ENCODE measurements at places on chromosomes 11 and 22. TPM values are rescaled to one million over a fixed set of nuclear protein-coding genes. Genes with fewer than 3 reads are reported as not detected.

Gene CYP2D6
- 2.0 TPM for total RNA-seq

Gene CDCA5
- total RNA-seq, result 50.9 TPM

Gene POTEH
- 33.6 TPM for total RNA-seq

Gene TMEM191C
- 54.4 TPM for total RNA-seq

Gene RIMBP3B
- 12.1 TPM for total RNA-seq

Gene UPB1
- 12.1 TPM for total RNA-seq

Gene PAX6
- total RNA-seq, result 4.1 TPM

Gene ISX
- not detected for total RNA-seq

Gene A4GALT
- 15.7 TPM for total RNA-seq

Gene FOLH1
- total RNA-seq, result 3.1 TPM

Gene TEX12
- total RNA-seq, result 6.3 TPM

Gene SOX10
- 5.4 TPM for total RNA-seq

Gene POU2AF2
- 5.2 TPM for total RNA-seq

Gene STX3
- 94.3 TPM for total RNA-seq

- DNase-seq, result no peak
Measured at GRCh38 chr22:20641919-20642579, 131.9 kb upstream of the SERPIND1 start.

DNA sequence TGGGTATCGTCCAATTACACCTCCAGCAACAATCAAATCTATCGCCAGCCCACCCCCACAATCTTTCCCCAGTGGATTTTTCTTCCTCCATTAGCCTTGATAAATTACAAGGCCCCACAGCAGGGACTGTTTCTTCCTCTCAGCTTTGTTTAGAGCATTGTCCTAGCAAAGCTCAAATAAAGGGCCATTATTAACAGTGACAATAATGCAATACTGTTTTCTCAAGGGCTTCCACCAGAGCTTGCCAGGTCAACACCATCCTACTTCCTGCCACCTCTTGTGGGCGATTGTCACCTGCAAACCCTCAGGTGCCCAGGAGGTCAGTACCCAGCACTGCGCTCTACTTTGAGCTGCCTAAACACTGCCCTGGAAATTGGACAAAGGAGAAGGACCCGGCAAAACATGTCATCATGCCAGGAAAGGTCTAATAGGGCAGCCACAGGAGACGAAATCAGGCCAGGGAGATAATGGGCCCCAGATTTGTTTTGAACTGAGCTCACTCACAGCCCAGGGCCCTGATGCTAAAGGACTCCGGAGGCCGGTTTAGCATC, 95.2 kb downstream of the ABTB2 start:
- DNase-seq, result peak; percentile 17

DNA sequence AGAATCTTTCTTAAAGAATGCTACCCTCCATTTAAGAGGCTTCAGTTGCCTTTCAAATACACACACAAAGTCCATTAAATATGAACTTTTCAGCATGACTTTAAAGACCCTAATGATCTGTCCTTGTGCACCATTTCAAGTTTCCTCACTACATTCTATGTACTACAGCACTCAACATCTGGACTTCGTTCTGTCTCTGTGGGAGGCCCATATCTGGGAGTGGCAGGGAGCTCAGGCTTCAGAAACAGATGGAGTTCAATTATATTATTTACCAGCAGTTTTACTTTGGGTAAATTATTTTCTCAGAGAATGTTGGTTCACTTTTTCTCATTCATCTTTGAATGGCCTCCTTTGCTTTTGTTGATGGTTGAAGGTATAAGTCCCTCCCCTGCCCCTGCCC, 67.4 kb downstream of the ANO3 start:
- no peak for DNase-seq

GRCh38 chr11:86167499-86168164, 76.9 kb upstream of the EED start:
- DNase-seq, result no peak

- no peak for DNase-seq
Measured at GRCh38 chr11:112227471-112227870, 1.2 kb downstream of the PTS start.

GRCh38 chr22:48173773-48174160, 1411.3 kb downstream of the TBC1D22A start:
- no peak for DNase-seq

- peak; percentile 41 for DNase-seq
Measured at GRCh38 chr11:64711956-64712362, 11.0 kb downstream of the NRXN2 start.

GRCh38 chr11:84256618-84257017, 970.5 kb upstream of the CCDC90B start:
- DNase-seq, result no peak

DNA sequence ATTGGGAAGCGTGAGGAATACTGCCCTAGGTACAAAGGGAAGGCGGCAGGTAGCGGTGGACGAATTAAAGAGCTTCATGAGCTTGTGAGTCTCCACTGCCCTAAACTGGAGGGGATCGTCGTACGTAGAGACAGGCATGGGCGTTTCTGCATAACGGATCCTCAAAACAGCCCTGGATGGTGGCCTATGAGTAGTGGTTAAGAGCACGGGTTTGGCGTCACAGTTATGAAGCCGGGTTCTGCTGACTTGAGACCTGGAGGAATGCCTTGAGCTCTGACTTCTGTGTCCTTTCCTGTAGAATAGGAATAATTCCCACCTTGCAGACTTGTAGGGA, 335 bp downstream of the TMEM138 start:
- DNase-seq, result peak; percentile 37

DNA sequence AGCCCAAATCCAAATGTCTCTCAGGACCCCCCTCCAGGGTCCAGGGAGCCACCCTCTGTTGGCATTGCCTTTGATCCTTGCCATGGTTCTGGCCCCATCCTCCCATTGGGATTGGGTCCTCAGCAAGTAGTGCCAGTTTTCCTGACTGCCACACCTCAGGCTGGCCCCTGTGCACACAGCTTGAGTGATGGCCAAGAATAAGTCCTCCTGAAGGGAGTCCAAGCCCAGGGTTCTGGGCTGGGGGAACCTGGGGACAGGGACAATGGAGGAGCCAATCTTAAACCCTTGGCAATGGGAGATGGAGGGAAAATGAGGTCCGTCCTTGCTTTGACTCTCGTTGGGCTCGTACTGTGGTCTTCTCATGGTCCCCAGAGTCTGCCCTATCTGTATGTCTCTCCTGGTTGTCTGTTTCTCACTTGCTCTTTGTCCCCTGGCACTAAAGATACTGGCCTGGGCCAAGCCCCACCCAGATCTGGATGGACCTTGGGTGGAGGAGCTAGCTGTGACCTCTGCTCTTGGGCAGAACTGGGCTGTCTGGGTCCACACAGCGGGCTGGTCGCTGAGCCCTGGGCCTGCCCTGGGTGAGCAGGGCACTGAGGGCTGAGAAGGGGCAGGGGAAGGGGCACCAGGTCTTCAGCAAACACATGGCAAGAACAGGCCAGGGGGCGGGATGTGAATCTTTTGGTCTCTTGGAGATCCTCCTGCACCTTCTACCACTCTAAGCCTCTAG, 2.9 kb downstream of the SOX10 start:
- no peak for DNase-seq

- no peak for DNase-seq
Measured at GRCh38 chr11:127791844-127792243, 791.3 kb upstream of the KIRREL3 start.

DNA sequence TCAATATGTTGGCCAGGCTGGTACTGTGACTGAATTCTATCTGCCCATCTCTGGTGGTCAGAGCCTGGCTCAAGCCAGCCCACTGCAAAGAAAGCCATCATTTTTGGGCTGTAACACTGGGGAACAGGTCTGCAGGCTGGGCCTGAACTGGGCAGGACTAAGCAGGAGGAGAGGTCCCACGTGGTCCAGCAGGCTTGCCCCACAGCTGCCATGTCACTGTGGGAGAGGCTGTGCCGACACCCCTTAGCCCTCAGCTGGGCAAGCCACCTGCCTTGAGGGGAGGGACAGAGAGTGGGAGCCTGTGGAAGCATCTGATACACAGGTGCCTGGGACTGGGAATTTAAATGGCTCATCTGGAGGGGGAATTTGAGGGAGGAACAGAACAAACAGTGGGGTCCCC, 66.7 kb upstream of the CLTCL1 start:
- no peak for DNase-seq

GRCh38 chr11:20963596-20963995, 294.2 kb downstream of the NELL1 start:
- DNase-seq, result no peak

GRCh38 chr22:17158568-17159503, at the start of gene HDHD5:
Gene HDHD5 (minus strand): TSS chr22:17159277. CDS start chr22:17159251, 26 bp downstream.
- peak; percentile 94 for DNase-seq

- no peak for DNase-seq
Measured at GRCh38 chr11:35087648-35088047, 51.3 kb upstream of the CD44 start.

DNA sequence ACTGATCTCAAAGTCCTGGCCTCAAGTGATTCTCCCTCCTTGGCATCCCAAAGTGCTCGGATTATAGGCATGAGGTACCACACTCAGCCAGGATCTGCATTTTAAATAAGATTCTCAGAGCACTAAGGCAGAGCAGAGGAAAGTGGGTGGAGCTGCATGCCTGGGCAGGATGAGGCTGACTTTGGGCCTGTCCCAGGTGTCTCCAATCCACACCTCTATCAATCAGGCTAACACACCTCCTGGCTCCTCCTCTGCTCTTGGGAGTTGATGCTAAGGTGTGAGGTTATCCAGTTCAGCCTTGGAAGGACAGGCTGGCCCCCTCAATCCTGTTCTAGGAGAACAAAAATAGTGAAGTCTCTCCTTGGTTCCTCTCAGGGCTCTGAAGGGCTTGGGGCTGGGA, 30.2 kb upstream of the P2RY2 start:
- DNase-seq, result no peak

DNA sequence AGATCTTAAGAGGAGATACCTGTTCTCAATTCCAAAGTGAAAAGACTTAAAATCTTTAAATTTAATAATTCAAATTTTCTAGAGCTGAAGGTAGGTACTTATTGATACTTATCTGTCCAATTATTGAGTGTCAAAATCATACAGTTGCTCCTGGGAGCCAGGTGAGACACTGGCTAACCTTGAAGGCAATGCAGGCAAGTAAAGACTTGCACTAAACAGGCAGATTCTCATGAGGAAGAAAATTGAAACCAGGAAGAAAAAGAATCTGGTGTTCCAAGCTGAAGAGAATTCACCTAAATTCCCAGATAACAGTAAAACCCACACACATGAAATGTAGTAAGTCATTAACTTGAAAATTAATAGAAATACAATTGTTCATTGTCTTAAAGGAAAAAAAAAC, 30.3 kb downstream of the VSIG10L2 start:
- no peak for DNase-seq

DNA sequence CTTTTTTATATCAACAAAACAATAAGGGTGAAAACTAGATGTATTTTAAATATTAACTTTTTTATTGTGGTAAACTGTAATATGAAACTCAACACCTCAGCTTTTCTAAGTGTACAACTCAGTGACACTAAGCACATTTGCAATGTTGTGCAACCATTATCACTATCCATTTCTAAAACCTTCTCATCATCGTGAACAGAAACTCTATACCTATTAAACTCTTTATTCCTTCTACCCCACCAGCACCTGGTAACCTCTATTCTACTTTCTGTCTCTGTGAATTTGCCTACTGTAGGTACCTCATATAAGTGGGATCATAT, 9.4 kb downstream of the HORMAD2 start:
- DNase-seq, result no peak

- no peak for DNase-seq
Measured at GRCh38 chr22:37025500-37026070, 6.0 kb downstream of the MPST start.

DNA sequence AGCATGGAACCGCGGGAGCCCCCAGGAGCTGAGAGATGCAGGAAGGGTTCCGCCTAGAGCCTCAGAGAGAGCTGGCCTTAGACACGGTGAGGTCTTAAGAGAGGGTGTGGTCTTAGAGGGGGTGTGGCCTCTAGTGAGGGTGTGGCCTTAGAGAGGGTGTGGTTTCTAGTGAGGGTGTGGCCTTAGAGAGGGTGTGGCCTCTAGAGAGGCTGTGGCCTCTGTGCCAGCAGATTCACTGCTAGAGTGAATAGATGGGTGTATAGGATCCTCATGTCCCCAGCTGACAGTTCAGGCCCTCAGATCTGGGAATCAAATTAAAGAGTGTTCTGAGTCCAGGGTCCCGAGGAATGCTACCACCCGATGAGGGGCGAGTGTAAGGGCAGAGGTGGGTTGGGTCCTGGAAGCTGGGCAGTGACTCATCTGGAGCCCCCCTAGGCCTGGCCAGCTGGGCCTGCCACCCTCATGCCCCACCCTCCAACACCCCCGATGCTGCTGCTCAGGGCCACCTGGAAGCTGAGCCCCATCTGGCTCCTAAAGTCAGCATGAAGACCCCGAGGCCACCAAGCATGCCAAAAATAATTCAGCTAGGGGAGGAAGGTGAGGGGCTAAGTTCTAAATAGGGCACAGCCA, 49.5 kb downstream of the IGF2 start:
- DNase-seq, result peak; percentile 22

- no peak for DNase-seq
Measured at GRCh38 chr11:99271527-99271926, 250.8 kb downstream of the CNTN5 start.

DNA sequence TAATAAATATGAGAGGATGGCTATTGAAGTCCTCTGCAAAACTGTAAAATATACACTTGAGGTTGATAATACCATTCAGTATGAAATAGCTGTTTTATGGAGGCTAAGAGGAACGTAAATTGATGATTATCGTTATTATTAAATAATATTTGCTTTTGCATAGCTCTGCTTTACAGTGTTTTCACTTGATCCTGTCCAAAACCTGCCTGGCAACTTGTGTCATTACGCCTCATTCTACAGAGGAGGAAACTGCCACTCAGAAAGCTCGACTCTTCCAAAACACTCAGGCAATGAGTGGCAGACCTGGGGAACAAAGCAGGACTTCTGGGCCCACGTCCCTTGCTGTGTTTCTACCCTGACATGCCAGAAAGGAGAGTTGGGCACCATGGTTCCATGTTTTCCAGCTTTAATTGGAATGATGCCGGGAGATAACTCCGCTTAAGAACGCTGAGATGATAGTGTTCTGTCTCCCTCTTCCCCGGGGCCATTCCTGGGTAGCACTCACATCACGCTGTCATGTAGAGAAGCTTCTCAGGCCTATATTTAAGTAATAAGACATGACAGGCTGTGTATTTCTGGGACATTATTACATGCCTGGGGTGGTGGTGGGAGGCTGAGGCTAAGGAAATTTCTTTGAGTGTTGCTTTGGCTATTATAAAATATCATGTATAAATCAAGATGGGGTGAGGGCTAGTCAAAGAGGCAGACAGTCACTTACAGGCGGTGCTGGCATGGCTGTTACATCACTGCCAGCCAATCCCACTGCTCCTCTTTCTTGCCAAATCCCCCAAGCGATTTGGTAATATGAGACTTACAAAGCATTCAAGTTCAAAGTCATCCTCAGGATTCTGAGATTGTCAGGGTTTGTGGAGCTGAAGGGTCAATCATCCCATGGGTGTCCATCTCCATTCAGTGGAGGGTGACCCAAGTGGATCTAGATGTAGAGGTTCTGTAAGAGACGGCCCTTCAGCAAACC, 501.7 kb downstream of the INSC start:
- no peak for DNase-seq

GRCh38 chr22:23062616-23063538, 7.4 kb upstream of the GNAZ start:
- DNase-seq, result peak; percentile 9

- no peak for DNase-seq
Measured at GRCh38 chr11:72719551-72719950, 32.7 kb downstream of the ARAP1 start.
